ENCODE measurements at places on chromosomes 2 and 18.

- no peak for DNase-seq
Observed at GRCh38 chr2:172207911-172208310, 105.2 kb upstream of the DLX2 start.

DNA sequence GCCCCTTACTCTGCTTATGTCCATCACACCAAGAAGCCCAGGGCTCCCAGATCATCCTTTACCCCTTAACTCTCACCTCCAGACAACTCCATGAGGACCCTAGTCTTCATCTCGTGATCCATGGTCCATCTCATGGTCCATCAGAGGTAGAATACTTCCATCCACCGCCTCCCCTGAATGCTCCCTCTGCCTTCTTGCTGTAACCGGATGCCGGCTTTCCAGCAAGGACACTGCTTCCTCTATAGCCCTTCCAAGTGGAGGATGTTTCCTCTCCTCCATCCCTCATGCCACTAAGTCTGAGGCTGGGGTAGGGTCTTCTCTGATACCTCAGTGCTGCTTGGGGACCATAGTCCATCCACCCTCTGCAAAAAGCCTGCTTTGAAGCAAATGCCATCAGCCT, 118.6 kb upstream of the SIX2 start:
- no peak for DNase-seq

DNA sequence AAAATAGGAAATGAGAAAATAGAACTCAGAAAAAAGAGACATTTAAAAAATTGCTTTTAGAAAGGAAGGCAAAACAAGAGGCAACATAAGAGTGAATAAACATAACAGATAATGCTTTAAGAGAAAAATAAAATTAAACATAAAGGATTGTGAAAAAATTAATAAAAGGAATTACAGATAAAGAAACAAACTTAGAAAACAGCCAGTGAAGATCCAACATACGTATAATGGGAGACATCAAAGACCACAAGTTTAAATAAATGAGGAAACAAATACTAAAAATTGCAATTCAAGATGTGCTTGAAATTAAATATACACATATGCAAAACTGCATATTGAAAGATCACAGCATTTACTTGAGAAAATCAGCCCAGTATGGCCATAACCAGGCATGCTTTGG, 448.9 kb downstream of the NBAS start:
- no peak for DNase-seq

- DNase-seq = peak; percentile 45
Observed at GRCh38 chr2:97798416-97798815, 85.0 kb downstream of the ZAP70 start.
